ENCODE measurements at places on chromosomes 4 and X.

- no peak for DNase-seq
These were observed 998 bp upstream of the DUSP9 start for GRCh38 chrX:153645921-153646488.

DNA sequence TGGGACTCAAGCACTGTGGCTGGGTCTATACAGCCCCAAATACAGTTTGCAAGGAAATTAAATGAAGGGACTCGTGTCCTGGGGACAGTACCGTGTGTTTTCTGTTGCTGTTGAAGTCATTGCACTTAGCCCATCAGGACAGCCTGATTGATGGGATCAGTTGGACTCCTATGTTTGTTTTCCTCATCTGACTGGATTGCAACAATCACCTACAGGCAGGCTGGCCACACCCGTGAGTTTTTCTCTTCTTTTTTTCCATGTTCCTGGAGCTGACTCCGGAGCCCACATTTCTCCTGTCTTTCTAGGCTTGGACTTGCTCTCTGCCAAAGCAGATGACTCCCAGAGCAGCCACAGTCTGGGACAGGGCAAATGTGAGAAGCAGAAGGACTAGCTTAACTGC is 38.1 kb downstream of the RTL9 start:
- peak; percentile 16 for DNase-seq

GRCh38 chrX:142149919-142150318 is 55.2 kb downstream of the MAGEC2 start:
- DNase-seq: no peak

DNA sequence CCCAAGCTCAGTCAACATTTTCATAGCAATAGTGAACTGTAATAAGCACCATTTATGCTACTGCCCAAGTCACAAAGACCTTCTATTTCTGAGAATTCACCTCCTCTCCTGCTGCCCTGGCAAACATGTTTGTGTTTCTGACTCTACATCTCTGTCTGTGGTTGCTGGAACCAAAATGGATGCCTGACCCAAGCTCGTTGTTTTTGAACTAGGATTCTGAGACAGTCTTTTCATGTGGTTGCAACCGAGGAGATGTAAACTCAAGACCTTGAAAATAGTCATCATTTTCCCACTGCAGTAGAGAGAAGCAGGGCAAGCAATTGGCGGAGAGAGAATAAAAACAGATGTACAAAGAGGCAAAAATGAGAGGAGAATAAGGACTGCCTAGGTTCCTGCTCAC is 160.2 kb downstream of the RAB28 start:
- DNase-seq: no peak

DNA sequence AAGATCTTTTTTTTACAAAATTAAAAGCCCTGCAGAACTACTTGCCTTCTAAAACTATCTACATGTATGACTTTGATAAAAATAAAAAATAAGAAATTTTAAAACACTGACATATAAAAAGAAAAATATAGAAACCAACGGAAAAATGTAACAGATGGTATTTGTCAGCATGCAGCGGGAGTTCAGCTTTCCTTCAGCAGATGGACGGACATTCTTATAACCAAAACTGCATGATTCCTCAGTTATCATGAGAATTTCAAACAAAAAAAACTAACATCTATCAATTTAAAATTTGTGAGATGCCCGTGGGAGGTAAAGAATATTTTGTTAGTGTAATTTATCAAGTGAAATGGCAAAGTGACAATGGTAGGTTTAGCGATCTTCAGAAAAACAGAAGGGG is 23.2 kb downstream of the RWDD4 start:
- DNase-seq: no peak

DNA sequence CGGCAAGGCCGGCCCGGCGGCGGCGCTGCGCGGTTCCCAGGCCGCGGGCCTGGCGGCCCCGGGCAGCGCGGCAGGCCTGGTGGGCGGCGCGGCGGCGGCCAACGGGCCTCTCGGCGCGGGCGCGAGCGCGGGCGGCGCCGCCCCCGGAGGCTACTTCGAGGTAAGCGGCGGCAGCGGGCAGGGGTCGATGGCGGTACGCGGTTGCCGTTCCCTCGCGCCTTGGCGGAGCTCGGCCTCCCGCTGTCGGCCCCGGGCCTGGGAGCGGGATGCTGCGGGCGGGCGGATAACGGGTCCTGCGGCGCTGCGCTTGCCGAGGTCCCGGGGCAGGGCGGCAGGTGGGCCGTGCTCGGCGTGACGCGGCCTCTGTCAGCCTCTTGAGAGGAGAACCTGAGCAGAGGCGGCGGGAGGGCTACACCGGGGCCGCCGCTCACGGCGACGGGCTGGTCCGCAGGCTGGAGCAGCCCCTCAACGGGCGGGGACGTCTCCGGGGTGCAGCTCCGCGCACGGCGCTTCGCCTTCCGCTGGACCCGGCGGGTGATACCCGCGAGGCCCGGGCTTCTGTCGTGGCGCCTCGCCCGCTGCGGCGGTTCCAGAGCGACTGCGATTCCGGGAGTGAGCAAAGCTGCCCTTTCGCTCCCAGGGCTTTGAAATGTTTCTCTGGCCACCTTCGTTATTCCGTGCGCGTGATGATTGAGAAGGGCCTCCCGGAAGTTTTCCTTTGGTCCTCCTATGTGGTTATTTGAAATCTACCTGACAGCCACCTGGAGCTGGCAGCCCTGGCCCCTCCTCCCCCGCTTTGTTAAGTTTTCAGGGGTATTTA is 774 bp downstream of the FAM193A start:
- no peak for DNase-seq

- DNase-seq: no peak
These were observed 1.3 kb downstream of the TCEAL8 start for GRCh38 chrX:103253608-103254007.

DNA sequence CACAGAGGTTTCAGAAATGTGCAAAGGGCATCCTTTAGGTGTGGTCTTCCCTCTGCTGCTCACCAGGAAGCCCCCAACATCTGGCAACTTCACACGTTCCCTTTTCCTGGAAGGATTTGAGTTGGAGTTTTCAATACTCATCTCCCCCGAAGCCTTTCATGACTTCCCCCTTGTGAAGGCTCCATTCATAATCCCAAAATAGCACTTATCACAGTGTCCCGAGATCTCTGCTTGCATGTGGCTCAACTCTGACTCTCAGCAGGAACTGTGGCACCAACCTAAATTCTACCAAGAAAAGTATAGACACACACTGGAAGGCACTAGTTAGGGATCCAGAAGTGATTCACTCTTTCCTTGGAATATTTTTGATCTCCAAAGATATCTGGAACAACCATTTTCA is 40.5 kb upstream of the ZNF827 start:
- no peak for DNase-seq

DNA sequence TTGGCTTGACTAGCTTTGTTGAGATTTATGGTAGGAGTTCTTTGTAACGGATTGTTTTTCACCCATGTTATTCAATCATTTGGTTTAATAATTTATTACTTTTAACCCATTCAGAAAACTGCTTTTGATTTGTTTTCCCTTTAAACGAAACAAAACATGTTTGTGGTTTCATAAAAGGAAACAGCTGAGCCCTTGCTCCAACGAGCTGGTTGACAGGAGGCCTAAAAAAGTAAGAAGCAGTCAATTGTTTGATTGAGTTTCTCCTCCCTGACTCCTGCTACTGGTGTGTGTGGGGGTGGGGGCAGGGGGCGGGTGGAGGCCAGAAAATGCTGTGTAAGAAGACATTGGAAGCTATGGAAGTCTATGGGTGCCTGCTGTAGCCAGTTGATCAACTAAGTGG is 102.8 kb downstream of the CHRDL1 start:
- DNase-seq: no peak

GRCh38 chr4:7217039-7217438 is 24.7 kb downstream of the SORCS2 start:
- DNase-seq: no peak

GRCh38 chr4:25002681-25003080 is 28.1 kb downstream of the LGI2 start:
- DNase-seq: no peak

- no peak for DNase-seq
These were observed 343.1 kb upstream of the NOCT start for GRCh38 chr4:138672393-138672976.

GRCh38 chr4:176236946-176237345 is 32.1 kb downstream of the ASB5 start:
- DNase-seq: no peak

- DNase-seq: no peak
These were observed 12.0 kb downstream of the HMX1 start for GRCh38 chr4:8859550-8860095.

DNA sequence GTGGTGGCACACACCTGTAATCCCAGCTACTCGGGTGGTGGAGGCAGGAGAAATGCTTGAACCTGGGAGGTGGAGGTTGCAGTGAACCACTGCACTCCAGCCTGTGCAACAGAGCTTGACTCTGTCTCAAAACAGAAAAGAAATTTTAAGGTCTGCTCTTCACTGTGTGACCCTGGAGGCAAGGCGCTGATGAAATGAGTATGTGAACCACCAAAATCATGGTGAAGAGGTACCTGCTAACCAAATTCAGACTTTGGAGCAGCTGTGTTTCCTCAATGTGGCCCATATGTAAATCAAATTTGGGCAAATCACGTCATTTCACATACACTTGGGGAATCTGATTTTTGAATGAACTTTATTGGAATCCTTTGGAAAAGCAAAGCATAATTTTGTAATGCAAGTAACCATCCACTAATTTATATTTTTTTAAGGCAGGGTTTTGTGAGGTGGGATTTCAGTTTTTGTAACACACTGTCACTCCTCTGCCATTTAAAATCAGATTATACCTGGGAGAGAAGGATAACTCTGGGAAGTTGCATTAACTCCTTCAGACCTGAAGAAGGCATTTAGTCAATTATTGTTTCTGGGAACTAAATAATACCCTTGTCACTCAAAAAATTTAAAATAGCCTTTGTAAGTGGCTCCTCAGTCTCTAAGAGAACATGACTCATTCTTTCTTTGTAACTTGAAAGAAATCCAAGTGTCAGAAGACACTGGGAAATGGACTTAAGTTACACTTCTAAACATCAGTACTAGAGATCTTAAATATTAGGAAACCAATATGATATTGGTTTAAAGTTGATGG is 24.0 kb downstream of the DOCK11 start:
- no peak for DNase-seq

DNA sequence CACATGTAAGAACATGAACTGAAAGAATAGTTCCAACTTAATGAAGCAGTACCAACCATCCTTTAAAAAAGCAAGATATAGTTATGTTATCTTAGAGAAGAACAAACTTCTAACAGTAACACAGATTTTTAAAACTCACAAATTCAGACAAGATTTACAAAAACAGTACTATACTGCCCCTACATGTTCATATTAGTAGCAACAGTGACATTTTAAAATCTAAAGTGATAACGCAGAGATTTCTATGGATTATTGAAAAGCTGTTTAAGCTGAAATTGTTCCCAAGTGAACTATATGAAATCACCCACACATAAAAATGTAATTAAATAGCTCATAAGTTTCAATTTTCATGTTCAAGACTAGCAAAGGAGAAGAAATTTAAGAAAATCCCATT is 166.0 kb downstream of the FBXW7 start:
- DNase-seq: no peak

GRCh38 chr4:6329478-6330383 is 60.1 kb downstream of the WFS1 start:
- no peak for DNase-seq

GRCh38 chr4:88793475-88793874 is 95.8 kb upstream of the NAP1L5 start:
- no peak for DNase-seq

- no peak for DNase-seq
These were observed 267.3 kb upstream of the TET2 start for GRCh38 chr4:104879367-104879766.

All from T47D (cell line).